ENCODE measurements at places on chromosomes 6 and 20. TPM values are rescaled to one million over a fixed set of nuclear protein-coding genes. Genes with fewer than 3 reads are reported as not detected.

DNA sequence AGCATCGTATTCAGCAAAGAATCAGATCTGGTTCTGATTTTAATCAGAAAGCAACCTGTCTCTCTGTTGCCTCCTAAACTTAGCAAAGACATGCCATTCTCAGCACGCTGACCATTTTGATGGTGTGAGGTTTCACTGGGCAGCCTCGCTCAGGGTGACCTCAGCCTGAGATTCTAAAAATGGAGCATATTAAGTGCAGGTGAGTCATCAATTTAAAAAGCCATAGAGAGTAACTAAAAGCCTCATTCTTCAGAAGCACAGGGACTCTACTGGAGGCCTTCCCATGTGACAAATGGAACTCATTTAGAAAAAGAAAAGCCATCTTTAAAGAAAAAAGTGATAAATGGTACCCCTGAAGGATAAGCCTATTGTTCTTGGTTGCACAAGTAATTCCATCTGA lies 91.3 kb downstream of the FILIP1 start:
- no peaks in the 10 kb centered on the region for H3K36me3 ChIP-seq
- peaks cover 1% of the 10 kb centered on the region for H3K27me3 ChIP-seq
- DNase-seq = no peak

DNA sequence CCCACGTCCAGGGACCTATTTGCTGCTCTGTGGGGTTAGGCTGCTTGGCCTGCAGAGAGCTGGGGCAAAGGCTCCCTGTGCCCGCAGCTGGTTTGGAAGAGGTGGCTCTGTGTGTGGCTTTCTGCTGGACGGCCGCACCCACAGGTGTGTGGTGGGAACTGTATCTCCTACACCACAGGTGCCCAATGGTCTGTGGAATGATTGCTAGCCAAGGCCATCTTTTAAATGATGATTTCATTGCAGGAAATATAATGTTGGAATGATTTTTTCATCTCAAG lies 178.4 kb downstream of the DLL1 start:
- no peak overlapping the region for H3K27ac ChIP-seq
- peaks cover 33% of the 10 kb centered on the region for H3K4me1 ChIP-seq
- peaks cover 5% of the 10 kb centered on the region for H3K27me3 ChIP-seq
- no peaks in the 10 kb centered on the region for H3K36me3 ChIP-seq

DNA sequence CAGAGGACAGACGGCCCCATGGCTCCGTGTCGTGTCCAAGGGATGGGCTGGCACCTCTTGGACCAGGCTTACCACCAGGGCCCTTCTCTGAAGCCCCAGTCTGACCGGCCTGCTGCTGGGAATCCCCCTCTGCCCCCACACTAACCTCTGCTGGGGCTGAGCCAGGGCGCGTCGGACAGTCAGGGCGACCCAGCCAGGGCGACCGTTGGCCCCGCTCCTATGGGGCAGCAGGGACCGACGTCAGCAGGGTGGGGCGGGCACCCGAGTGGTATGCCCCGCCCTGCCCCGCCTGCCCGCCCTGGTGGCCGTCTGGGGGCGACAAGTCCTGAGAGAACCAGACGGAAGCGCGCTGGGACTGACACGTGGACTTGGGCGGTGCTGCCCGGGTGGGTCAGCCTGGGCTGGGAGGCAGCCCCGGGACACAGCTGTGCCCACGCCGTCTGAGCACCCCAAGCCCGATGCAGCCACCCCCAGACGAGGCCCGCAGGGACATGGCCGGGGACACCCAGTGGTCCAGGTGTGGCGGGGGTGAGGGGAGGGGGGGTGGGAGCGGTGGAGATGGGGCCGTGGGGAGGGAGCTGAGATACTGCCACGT lies at the start of gene SLC17A9:
Gene SLC17A9, plus strand, starts transcription at position 337 of the 595 bp plus-strand sequence. Its CDS starts 122 bp downstream, at position 459.
- H3K4me1 ChIP-seq = peaks cover 32% of the 10 kb centered on the region
- peak within 1 kb of the TSS; percentile 84 for H3K4me3 ChIP-seq
- H3K36me3 ChIP-seq = peaks cover 16% of the 10 kb centered on the region

DNA sequence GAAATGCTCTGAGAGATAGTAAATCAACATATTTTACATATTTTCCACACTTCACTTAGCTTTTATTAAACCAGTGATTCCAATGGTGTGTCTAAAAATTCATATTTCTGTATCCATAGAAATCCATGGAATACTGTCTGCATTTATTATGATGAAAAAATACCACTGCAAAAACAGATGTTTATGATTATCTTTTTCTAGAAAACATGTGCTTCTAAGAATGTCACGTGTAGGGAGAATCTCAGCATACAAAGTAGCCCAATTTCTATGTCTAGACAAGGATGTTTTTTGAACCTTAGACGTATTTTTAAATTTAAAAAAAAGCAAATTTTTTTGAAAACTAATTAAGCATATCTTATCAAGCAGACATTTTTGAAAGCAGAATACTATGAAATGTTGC lies 622.4 kb downstream of the TENT5A start:
- no peak overlapping the region for H3K27ac ChIP-seq
- DNase-seq = no peak
- H3K4me1 ChIP-seq = no peaks in the 10 kb centered on the region
- no peak overlapping the region for H3K4me3 ChIP-seq
- H3K27me3 ChIP-seq = no peaks in the 10 kb centered on the region

DNA sequence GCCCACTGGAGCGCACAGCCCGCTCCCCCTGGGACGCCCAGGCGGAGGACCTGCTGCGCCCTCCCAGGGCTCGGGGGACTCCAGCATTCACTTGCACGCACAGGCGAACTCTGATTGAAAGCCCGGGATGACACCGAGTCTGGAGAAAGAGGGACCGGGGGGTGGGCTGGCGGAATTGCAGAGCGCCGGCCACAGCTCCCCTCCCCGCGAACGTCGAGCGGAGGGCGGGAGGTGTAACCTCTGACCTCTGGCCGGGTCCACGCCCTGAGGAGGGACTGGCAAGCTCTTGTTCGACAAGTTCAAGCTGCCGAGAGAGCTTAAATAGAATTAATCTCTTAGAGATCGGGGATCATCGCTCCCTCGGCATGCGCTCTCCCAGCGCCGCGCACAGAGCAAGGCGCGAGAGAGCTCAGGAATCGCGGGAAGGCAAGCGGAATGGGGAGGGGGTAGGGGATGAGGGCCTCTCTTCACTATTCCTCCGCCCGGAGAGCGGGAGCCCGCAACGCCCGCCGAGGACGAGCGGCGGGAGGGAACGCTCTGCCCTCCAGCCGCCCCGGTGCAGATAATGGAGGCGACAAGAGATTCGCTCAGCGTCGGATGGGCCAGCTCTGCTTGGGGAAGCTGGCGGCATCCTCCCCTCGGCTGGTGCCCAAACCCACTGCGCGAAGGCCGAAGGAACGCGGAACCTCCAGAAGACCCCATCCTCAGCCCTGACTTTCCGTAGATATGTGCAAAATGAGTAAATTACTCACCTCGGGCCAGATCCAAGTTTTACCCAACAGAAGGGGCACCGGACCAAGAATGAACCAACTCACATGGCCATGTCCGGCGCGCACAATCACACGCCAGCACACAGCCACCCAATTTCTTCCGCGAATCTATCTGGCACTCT lies 761 bp upstream of the NR2E1 start:
- H3K4me1 ChIP-seq = peaks cover 31% of the 10 kb centered on the region
- no peak for DNase-seq
- no peak overlapping the region for H3K4me3 ChIP-seq
- H3K27me3 ChIP-seq = peaks cover 48% of the 10 kb centered on the region

DNA sequence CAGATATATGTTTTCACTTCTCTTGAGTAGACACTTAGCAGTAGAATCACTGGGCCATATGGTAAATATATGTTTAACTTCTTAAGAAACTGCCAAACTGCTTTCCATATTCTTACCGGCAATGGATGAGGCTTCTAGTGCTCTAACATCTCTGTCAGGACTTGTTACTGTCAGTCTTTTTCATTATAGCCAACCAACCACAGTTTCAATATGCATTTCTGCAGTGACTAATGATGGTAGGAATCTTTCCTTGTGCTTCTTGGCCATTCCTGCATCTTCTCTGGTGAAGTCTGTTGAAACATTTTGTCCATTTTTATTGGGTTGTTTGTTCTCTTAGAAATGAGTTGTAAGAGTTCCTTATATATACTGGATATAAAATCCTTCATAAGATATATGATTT lies 66.0 kb upstream of the SYNDIG1 start:
- no peak overlapping the region for H3K4me3 ChIP-seq
- DNase-seq = no peak
- no peaks in the 10 kb centered on the region for H3K36me3 ChIP-seq
- H3K4me1 ChIP-seq = no peaks in the 10 kb centered on the region

DNA sequence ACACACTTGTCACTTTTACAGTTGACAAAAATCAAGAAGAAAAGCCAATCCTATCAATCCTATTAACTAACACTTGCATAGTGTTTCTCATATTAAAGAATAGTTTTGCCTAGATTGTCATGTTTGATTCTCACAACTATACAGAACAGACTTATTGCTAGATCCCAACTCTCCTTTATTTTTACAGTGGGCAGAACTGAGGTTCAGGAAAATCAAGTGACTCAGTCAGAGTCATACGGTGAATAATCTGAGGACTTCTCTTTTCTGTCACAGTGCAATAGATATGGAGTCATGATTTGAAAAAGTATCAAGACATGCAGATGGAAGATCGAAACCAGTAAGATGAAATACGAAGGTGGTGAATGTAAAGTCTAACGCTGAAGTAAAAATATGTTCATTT lies 195.1 kb upstream of the CITED2 start:
- no peaks in the 10 kb centered on the region for H3K4me1 ChIP-seq
- no peak overlapping the region for H3K4me3 ChIP-seq
- no peak for DNase-seq
- H3K36me3 ChIP-seq = no peaks in the 10 kb centered on the region
- no peak overlapping the region for H3K27ac ChIP-seq
- no peaks in the 10 kb centered on the region for H3K27me3 ChIP-seq

- peaks cover 3% of the 10 kb centered on the region for H3K27me3 ChIP-seq
- no peak overlapping the region for H3K27ac ChIP-seq
- peaks cover 10% of the 10 kb centered on the region for H3K4me1 ChIP-seq
- H3K36me3 ChIP-seq = no peaks in the 10 kb centered on the region
Measured at GRCh38 chr6:149862922-149863697, 1.0 kb downstream of the LRP11 start.

- H3K4me3 ChIP-seq = no peak overlapping the region
- H3K36me3 ChIP-seq = peaks cover 24% of the 10 kb centered on the region
- peaks cover 8% of the 10 kb centered on the region for H3K27me3 ChIP-seq
- H3K4me1 ChIP-seq = no peaks in the 10 kb centered on the region
Measured at GRCh38 chr6:129567374-129567773, 142.6 kb downstream of the ARHGAP18 start.

GRCh38 chr6:156423829-156424228 lies 353.3 kb upstream of the ARID1B start:
- H3K27ac ChIP-seq = no peak overlapping the region
- H3K4me3 ChIP-seq = peak overlapping the region; percentile 15
- peak; percentile 27 for DNase-seq
- peaks cover 32% of the 10 kb centered on the region for H3K4me1 ChIP-seq

GRCh38 chr6:165218829-165219228 lies 90.6 kb downstream of the C6orf118 start:
- H3K4me3 ChIP-seq = no peak overlapping the region
- H3K4me1 ChIP-seq = no peaks in the 10 kb centered on the region
- no peaks in the 10 kb centered on the region for H3K27me3 ChIP-seq
- H3K27ac ChIP-seq = no peak overlapping the region

DNA sequence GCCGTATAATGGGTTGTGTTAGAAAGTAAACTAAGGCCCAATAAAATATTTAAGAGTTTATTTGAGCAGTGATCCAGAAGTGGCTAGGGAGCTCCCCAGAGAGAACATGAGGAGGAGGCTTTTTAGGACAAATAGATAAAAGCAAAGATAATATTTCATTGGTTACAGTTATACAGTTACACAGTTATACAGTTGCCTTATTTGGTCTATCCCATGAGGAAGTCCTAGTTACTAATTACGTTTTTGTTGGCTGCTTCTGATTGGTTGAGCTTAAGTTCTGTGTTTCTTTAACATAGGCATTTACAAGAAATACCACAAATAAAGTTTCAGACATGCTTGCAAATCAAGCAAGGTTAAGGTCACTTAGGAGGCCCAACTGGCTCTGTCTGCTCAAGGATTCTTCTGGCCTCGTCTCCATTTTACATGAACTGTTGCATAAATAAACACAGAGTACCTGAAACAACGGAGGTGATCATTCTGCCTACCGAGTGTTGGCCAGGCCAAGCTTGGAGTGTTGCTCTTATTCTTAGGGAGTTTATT lies 7.0 kb downstream of the UBD start:
- no peak overlapping the region for H3K27ac ChIP-seq
- H3K4me3 ChIP-seq = peak overlapping the region; percentile 20
- peaks cover 17% of the 10 kb centered on the region for H3K4me1 ChIP-seq
- H3K36me3 ChIP-seq = no peaks in the 10 kb centered on the region

GRCh38 chr20:62958388-62959100 lies 6.0 kb downstream of the SLC17A9 start:
- peaks cover 28% of the 10 kb centered on the region for H3K4me1 ChIP-seq
- H3K4me3 ChIP-seq = peak overlapping the region; percentile 17

- H3K27me3 ChIP-seq = peaks cover 2% of the 10 kb centered on the region
- no peaks in the 10 kb centered on the region for H3K4me1 ChIP-seq
- H3K4me3 ChIP-seq = no peak overlapping the region
- H3K27ac ChIP-seq = no peak overlapping the region
- no peaks in the 10 kb centered on the region for H3K36me3 ChIP-seq
- no peak for DNase-seq
Measured at GRCh38 chr6:124829822-124830221, 132.4 kb upstream of the RNF217 start.

GRCh38 chr6:10720265-10720959 lies 2.5 kb upstream of the TMEM14C start:
- no peaks in the 10 kb centered on the region for H3K36me3 ChIP-seq
- peak; percentile 64 for DNase-seq
- peaks cover 19% of the 10 kb centered on the region for H3K27me3 ChIP-seq
- H3K27ac ChIP-seq = peak overlapping the region; percentile 65
- H3K4me3 ChIP-seq = peak overlapping the region; percentile 62

GRCh38 chr6:33075208-33075567 lies 602 bp upstream of the HLA-DPB1 start:
- no peaks in the 10 kb centered on the region for H3K27me3 ChIP-seq
- no peak for DNase-seq
- peak overlapping the region; percentile 10 for H3K4me3 ChIP-seq
- peaks cover 89% of the 10 kb centered on the region for H3K4me1 ChIP-seq
- peak overlapping the region; percentile 92 for H3K27ac ChIP-seq

- H3K4me3 ChIP-seq = peak overlapping the region; percentile 19
- no peaks in the 10 kb centered on the region for H3K36me3 ChIP-seq
- DNase-seq = no peak
- H3K27ac ChIP-seq = no peak overlapping the region
- peaks cover 42% of the 10 kb centered on the region for H3K4me1 ChIP-seq
Measured at GRCh38 chr6:15359335-15359862, 113.5 kb downstream of the JARID2 start.

GRCh38 chr20:5469111-5469510 lies 152.4 kb upstream of the PROKR2 start:
- H3K4me3 ChIP-seq = no peak overlapping the region
- DNase-seq = no peak
- no peaks in the 10 kb centered on the region for H3K36me3 ChIP-seq
- H3K4me1 ChIP-seq = no peaks in the 10 kb centered on the region
- H3K27me3 ChIP-seq = peaks cover 14% of the 10 kb centered on the region

- H3K27ac ChIP-seq = no peak overlapping the region
- H3K36me3 ChIP-seq = peaks cover 3% of the 10 kb centered on the region
- peaks cover 8% of the 10 kb centered on the region for H3K4me1 ChIP-seq
- peaks cover 11% of the 10 kb centered on the region for H3K27me3 ChIP-seq
Measured at GRCh38 chr6:14372734-14373489, 255.3 kb downstream of the CD83 start.

GRCh38 chr6:111727802-111728201 lies 122.1 kb upstream of the TRAF3IP2 start:
- H3K4me1 ChIP-seq = peaks cover 100% of the 10 kb centered on the region
- H3K36me3 ChIP-seq = peaks cover 23% of the 10 kb centered on the region
- peaks cover 12% of the 10 kb centered on the region for H3K27me3 ChIP-seq
- peak overlapping the region; percentile 100 for H3K27ac ChIP-seq
- no peak overlapping the region for H3K4me3 ChIP-seq

GRCh38 chr20:63628246-63628975 lies 1.5 kb upstream of the GMEB2 start:
- H3K27ac ChIP-seq = peak overlapping the region; percentile 93
- H3K4me3 ChIP-seq = peak overlapping the region; percentile 89

Gene RGS17
- 0.82 TPM for polyA plus RNA-seq

Gene SCRT2
- polyA plus RNA-seq = not detected

Gene VEGFA
- 2.4 TPM for polyA plus RNA-seq

Gene DOK5
- polyA plus RNA-seq = not detected

Gene GPR6
- polyA plus RNA-seq = not detected
